ENCODE measurements at places on chromosomes 6 and 20. TPM values are rescaled to one million over a fixed set of nuclear protein-coding genes. Genes with fewer than 3 reads are reported as not detected.

Gene PDYN
- total RNA-seq, result not detected

GRCh38 chr6:72864236-72864635 lies 242.4 kb downstream of the KCNQ5 start:
- DNase-seq, result no peak

- DNase-seq, result no peak
Measured at GRCh38 chr6:153086225-153086990, 44.7 kb downstream of the RGS17 start.

DNA sequence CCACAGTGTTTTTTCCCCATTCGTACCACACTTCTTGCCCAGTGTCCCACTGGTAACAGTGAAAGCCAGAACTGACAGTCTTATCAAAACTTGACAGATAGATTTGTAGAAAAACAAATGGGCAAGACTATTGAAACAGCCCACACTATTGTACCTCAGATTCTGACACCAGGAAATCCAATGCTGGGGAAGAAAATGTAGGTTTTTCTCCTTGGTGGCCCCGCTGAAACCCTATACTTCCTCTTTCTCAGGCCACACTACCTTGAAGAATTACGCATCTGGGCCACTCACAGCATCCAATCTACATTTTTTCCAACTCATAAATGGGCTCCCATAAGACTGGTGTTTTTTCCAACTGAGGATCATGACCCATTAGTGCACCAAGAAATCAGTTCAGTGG lies 90.9 kb upstream of the HDDC2 start:
- no peak for DNase-seq

- DNase-seq, result no peak
Measured at GRCh38 chr6:108263371-108263770, 2.5 kb upstream of the SNX3 start.

- no peak for DNase-seq
Measured at GRCh38 chr20:60728705-60729104, 523.4 kb upstream of the CDH4 start.

Gene SRMS
- not detected for total RNA-seq

Gene PPP1R3G
- not detected for total RNA-seq

- DNase-seq, result no peak
Measured at GRCh38 chr6:30487926-30488325, 1.4 kb upstream of the HLA-E start.

Gene AP5S1
- total RNA-seq, result 15.0 TPM

Gene RIPOR3
- total RNA-seq, result not detected

DNA sequence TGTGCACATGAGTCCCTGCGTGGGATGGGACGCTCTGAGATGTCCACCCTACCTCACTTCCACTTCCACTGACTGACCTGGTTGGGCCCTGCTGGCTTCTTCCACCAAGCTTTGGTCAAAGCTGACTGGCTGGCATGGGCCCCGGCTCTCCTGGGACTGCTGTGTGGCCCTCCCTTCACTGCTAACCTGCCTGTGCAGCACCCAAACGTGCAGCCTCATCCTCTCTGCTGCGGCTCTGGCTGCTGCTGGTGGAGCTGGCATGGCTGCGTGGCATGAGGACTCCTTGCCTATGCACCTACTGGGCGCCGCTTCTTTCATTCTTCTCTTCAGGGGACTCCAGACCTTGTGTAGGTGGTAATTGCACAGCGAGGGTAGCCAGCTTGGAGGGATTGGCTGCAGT lies 18.7 kb upstream of the IP6K3 start:
- DNase-seq, result no peak

DNA sequence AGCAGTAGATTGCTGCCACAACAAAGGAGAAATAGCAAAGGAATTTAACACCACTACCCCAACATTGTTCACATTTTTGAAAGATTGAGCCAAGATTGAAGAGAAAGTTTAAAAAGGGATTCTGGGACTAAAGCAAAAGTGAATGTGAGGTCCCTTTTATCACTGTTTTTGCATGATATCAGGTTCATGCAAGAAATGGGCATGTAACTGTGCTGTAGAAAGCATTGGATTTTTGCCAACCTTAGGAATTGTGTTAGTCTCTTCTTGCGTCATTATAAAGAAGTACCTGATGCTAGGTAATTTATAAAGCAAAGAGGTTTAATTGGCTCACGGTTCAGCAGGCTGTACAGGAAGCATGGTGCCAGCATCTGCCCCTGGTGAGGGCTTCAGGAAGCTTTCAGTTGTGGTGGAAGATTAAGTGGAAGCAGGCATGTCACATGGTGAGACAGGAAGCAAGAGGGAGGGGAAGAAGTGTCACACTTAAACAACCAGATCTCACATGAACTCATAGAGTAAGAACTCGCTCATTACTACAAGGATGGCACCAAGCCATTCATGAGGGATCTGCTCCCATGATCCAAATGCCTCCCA lies 4.6 kb upstream of the GJB7 start:
- no peak for DNase-seq

DNA sequence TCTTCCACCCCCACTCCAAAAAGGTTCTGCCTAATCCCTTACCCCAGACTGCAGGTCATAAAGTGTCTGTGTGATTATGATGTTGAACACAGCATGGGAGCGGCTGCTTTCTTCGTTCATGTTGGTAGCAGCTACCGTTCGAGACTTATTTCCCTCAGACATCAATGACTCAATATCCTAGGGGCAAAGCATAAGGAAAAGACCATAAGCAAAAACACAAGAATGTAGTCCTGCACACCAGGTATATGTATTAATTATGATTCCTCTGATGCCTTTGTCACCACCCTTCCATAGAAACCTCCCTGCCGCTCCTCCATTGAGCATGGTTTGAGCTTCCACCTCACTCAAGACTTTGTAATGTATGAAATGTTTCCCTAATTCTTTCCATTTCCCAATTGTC lies 137.2 kb downstream of the KIF13A start:
- no peak for DNase-seq

- DNase-seq, result no peak
Measured at GRCh38 chr20:37421060-37421905, 75.3 kb downstream of the SRC start.

- no peak for DNase-seq
Measured at GRCh38 chr6:168139121-168139520, 60.1 kb upstream of the FRMD1 start.

- no peak for DNase-seq
Measured at GRCh38 chr6:149071997-149072396, 245.5 kb upstream of the TAB2 start.

DNA sequence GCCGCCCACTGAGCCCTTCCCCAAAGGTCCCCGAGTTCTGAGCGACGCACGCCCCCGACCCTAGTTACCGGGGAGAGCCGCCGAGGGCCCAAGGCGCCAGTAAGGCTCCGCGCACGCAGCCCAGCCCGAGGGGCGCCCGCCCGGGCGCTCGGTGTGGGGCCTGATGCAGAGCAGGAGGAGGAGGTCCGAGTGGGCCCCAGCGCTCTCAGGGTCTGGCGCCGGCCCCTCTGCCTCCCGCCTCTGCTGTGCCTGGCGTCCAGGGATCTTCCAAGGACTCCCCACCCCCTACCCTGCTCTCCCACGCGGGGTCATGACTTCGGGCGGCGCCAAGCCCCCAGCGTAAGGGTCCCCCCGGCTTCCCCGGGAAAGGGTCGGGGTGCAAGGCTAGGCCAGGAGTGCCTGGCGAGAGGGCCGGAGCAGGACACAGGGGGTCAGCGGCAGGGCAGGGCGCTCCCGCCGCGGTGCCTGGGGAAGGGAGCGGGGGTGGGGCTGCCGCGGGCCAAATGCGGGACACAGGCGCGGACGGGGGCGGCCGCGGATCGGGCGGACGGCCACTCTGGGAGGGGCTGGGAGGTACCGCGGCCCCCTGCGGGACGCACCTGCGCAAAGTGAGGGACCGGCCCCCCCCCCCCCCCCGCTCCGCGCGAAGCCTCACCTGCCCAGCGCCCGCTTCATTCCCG lies 637 bp downstream of the ABHD12 start:
- DNase-seq, result no peak

- no peak for DNase-seq
Measured at GRCh38 chr6:130593948-130594347, 228.1 kb downstream of the TMEM200A start.

DNA sequence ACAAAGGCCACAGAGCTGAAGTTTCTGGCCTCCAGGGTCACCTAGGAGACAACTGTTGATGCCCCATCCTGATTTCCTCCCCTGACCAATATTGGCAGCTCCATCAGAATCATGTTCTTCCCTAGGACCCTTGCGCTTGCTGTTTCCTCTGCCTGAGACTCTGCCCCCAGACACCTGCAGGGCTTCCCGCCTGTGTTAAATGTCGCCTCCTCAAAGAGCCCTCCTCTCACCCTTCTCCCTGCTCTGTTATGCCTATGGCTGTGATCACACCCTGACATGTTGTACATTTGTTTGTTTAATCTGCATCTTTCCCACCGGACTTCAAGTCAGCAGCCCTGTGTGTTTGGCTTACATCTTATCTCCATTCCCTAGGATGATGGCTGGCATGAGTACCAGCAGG lies 30.1 kb downstream of the DLGAP4 start:
- no peak for DNase-seq

GRCh38 chr6:100266494-100267401 lies 198.0 kb downstream of the SIM1 start:
- DNase-seq, result no peak

- DNase-seq, result no peak
Measured at GRCh38 chr20:25227317-25227831, 20.5 kb upstream of the PYGB start.

Gene FKBP1A
- 297 TPM for total RNA-seq

Gene PLA2G7
- total RNA-seq, result not detected

DNA sequence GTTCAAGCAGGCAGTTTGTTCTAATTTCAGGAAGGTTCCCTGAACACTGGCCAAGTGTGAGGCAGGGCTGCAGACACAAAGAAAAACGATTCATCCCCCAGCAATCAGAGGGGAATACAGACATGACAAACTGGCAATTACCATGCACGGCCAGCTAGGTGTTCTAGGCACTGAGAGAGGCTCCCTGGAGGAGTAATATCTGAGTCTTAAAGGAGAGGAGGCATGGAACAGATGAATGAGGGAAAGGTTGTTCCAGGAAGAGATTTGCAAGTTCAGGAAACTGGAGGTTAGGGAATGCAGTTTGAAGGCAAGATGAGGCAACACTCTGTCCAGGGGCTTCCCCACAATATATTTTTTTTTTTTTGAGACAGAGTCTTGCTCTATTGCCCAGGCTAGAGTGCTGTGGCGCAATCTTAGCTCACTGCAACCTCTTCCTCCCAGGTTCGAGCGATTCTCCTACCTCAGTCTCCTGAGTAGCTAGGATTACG lies 11.1 kb downstream of the RRAGD start:
- no peak for DNase-seq

Gene PPP1R14C
- not detected for total RNA-seq

DNA sequence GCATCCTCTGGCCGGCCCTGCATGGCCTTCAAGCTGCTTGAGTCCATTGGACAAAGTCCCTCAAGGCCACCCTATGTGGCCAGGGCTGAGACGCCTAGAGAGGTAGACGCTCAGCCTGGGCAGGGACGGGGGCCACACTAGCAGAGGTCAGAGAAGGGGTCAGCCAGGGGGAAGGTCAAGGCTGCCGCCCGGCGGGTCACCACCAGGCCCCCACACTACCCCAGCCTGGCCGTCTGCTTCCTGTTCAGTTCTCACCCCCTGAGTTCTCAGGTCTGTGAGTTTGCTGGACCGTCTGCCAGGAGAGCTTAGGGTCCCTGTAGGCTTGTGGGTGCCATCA lies 37.3 kb downstream of the NTSR1 start:
- no peak for DNase-seq

DNA sequence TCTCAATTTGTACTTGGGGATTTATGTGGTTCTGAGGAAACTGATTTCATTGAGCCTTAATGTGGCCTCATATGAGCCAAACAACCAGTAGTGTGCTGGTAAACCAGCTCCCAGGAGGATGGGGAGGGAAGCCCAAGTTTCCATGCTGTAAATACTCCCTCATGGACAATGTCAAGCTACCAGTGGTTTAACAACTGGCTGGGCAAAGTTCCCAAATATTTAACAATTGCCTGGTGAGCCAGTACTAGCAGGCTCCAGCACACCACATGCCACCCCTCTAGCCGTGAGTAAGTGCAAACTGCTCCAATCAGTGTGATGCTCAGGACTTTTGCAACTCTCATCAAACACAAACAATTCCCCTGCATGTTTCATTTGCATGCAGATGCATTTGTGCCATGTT lies 19.2 kb upstream of the CDKN1A start:
- DNase-seq, result no peak

DNA sequence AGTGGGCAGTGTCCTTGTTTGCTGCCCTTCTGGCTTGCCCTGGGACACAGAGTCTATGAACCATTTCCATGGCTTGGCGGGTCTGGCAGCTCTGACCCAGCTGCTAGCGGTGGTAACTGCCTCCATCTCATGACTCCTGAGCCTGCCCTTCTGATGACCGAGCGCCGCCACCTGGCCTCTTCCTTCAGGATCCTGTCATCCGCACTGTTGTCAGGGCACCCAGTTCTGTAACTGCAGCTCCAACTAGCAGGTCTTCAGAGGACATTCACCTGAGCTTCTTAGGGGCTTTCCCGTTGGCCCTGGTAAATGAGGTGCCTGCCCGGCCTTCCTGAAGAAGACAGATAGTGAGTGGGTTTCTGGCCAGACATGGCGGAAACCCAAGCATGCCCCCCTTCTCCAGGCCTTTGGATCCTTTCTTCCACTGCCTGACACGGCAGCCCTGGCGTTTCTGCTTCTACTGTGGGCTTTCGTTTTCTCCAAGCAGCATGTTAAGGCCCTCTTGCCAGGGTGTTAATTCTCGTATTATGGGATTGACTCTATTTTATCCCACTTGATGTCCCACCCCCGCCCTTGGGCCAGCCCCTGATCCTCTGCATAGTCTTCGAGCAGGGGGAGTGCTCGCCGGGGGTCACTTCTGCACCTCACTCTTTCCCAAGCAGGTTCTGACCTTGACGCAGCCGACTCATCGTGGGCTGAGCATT lies 24.7 kb downstream of the PACSIN1 start:
- DNase-seq, result no peak

DNA sequence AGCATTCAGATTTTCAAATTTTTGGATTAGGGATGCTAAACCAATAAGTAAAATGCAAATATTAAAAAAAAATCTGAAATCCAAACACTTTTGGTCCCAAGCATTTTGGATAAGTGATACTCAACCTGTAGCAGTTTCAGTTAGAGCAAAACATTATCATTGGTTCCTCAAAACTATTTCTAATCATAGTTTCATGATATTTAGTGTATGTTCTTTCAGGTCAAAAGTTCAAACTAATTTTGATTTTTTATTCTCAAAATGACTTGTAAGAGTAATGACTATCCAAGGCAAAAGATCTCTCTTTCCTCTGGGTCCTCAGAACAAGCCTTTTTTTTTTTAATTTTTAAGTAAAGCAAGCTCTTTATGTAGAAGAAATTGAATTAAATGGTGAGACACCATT lies 64.0 kb upstream of the TFB1M start:
- no peak for DNase-seq

Gene LSM14B
- 43.2 TPM for total RNA-seq

- DNase-seq, result no peak
Measured at GRCh38 chr6:134288538-134289203, 29.2 kb downstream of the SGK1 start.

Gene SLC32A1
- not detected for total RNA-seq

GRCh38 chr6:112116221-112116620 lies 28.8 kb downstream of the FAM229B start:
- no peak for DNase-seq

- DNase-seq, result no peak
Measured at GRCh38 chr6:104483225-104483834, 376.4 kb downstream of the HACE1 start.
